ENCODE measurements at places on chromosomes 4 and X.

- DNase-seq = no peak
These were observed 27.7 kb downstream of the PAK3 start for GRCh38 chrX:111123606-111124179.

GRCh38 chr4:126957556-126957955 lies 675.2 kb upstream of the INTU start:
- DNase-seq = peak; percentile 34

- DNase-seq = no peak
These were observed 249.8 kb downstream of the ANTXR2 start for GRCh38 chr4:79823148-79823763.

- DNase-seq = no peak
These were observed 52.5 kb downstream of the COQ2 start for GRCh38 chr4:83232082-83232481.

DNA sequence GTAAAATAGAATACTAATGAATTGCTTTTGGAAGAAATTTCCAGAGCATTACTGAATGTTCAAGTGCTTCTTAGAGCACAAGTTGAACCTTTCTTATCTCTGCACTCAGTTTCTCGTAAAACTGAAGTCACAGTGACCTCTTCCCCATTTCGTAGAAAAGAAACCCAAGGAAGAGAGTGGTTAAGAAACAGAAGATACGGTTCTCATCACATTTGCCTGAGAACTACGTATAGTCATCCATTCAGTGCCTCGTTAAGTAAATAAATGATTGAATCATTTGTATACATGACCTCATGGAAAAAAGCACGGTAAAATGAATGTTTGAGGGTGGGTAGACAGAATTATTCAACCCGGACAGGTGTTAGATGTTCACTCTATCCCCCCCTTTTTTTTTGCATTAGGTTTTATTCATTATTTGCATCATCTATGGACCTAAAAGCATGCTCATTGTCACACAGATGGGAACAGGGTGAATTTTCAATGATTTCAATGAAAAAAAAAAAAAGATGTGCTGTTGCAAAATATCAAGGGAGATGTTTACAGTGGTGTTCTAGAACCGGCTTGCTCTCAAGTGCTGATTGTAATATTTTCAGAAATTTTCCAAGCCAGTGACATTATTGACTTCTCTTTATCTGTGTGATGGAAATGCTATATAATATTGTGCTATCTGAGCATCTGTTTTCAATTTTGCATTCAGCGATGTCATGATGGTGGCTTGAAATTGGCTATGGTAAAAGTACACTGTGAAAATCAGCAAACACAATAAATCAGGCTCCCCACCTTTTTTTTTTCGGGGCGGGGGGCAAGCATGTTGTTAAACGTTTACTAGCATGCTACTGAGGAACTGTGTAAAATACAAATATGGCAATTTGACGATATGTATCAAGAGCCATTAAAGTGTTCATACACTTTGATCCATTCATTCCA lies 4.3 kb downstream of the RHOH start:
- peak; percentile 70 for DNase-seq

DNA sequence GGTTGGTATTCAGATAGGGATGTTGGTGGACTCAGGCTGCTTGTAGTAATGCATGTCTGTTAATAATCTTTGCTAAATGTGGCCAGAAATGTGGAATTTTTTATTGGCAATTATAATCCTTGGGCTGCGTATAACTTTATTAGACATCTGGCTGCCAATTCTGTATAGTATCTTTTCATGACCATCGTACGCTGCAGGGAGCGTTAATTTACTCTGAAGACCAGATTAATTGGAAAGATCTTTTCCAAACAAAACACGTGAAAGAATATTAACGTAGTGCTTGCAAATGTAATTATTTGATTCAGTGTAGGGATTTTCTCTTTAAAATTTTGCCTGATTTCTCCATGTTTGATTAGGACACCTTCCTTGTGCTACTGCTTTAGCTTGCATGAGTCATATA lies 38.8 kb upstream of the FTHL17 start:
- DNase-seq = peak; percentile 24

DNA sequence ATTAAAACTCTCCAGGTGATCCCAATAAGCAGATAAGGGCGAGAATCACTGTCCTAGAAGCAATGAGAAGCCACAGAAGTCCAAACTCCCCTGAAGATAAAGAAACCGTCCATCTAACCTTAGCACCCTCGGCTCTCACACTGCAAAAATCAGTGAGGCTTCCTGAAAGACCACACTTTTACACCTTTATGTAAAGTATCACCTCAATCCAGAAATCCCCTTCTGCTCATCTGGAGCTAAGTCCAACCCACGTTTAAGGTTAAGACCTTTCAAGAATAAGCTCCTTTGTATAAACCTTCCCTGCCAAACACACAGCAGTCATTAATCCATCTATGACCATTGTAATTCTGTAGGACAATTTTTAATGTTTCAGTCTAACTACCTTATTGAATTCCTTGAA lies 41.7 kb downstream of the LIN54 start:
- DNase-seq = no peak

DNA sequence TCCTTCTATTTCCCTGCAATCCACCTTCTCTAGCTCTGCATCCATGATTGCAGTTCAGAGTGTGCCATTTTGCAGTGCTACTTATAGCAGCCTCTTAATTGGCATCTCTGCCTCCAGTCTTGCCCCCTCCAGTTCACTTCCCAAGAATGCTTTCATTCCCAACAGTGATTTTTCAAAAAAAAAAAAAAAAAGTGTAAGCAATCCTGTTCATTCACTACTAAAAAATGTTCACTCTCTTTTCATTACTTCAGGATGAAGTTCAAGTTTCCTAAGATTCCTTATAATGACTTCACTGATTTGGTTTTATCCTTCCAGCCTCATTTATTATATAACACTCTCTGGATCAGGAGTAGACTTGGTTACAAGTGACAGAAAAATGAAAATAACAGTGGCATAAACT lies 124.7 kb upstream of the LNX1 start:
- no peak for DNase-seq

- no peak for DNase-seq
These were observed 204.6 kb downstream of the RTL9 start for GRCh38 chrX:110563282-110563681.

DNA sequence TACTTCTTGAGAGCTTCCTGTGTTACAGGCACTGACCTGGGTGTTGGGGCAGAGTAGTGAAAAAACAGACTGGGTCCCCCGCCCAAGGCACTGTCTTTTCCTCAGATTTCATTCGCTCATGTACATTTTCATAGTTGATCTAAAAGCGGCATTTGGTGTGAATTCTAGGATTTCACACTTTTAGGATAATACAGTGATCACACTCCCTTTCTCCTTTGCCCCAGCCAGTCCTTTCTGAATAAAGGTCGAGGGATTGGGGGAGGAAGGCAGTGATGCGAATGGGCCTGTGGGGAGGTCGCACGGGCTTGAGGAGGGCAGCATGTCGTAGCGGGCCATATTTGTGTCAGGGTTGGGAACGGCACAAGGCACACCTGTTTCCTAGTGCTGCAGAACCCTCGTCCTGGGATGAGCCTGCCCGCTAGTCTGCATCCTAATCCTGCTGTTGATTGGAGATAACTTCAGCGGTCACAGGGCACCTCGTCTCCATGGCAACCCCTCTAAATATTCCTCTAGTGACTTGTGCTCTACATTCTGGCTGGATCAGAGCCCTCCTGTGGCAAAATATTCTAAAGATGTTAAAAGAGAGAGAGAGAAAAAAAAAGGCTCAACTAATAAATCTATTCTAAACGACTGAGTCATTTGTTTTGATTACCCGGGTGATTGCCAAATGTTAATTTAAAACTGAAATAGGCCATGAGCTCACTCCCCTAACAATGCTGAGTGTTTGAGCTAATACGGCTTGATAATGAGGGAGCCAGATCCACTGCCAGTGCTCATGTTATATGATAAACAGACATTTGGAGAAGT lies 21.8 kb downstream of the FHL1 start:
- DNase-seq = peak; percentile 53

GRCh38 chr4:152735396-152735859 lies 44.1 kb downstream of the TIGD4 start:
- peak; percentile 57 for DNase-seq

GRCh38 chr4:15291122-15291521 lies 136.7 kb upstream of the C1QTNF7 start:
- DNase-seq = peak; percentile 39

GRCh38 chr4:105162123-105162796 lies 15.6 kb downstream of the TET2 start:
- no peak for DNase-seq

DNA sequence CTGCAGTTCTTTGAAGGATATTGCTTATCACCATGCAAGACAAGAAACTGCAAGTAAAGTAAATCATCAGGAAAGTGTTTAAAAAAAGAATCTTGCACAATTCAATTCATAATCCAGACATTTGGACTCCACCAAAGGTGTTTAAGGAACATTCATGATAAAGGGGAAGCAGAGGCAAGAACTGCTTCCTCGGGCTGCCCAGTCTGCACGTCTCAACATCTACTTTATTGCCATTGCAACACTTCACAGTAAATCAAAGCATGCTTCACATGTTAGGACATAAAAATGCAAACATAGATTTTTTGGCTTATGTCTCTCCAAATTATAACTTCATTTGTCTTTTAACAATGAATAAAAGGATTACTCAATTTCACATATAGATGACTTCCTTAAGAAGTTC lies 42.5 kb downstream of the MID1 start:
- peak; percentile 79 for DNase-seq

DNA sequence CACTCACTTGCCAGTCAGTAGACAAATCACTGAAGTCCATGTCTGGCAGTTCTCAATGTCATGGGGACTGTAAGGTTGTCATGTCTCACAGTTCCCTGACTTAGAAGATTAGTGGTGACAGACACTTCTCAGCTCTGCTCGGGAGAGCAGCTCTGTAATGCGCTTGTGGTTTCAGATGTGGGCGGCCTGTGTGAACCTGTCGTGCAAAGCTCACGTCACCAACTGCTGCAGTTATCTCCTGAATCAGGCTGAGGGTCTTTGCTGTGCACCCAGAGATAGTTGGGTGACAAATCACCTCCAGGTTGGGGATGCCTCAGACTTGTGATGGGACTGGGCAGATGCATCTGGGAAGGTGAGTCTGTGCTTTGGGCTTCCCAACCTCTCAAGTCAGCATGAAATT lies at the start of gene IL9R:
IL9R (plus strand) TSS at position 261 of the 400 bp plus-strand sequence; CDS start at position 325, 64 bp downstream.
- no peak for DNase-seq

DNA sequence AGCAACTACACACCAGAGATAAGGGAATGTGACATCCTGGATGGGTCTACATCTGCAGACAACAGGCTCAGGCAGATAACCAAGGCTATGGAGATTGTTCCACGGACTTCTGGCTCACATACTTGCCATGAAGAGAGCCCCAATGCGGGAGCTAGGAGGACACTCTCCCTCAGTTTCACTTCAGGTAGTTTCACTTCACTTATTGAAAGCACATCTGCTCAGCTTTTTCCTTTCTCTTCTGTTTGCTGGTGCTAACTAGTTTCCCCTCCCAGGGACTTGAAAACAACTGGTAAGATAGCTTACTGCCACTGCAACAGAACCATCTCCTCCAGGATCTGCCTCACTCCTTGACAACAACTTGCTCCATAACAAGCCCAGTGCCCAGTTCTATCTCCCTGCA lies 1.4 kb upstream of the CT47C1 start:
- DNase-seq = no peak

DNA sequence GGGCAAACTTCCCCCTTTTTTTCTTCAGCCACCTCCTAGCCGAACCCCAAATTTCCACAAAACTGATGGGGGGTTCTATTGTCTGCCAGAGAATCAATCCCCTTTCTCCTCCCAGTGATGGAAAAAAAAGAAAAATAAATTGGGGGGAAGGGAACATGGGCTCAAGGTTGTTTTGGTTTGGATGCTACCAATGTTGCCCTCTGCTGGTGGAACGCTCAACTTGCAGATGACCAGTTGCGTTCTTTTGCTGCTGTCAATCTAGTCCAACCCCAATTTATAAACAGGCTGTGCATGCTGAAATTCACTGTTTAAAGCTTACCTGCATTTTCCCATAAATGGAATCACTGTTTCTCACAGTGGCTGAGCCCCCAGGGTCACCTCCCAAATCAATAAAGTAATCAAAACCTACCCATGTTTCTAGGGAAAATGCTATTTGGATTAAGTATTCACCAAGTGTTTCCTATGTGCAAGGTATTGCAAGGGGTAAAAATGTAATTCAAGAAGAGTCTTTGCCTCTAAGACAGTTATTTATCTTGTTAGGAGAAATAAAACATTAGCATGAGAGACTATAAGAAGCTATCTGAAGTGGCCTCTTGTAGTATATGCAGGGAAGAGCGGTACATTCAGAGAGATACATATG lies 116.7 kb upstream of the TMEM164 start:
- DNase-seq = peak; percentile 45

- no peak for DNase-seq
These were observed 90.9 kb upstream of the BANK1 start for GRCh38 chr4:101699441-101700124.

DNA sequence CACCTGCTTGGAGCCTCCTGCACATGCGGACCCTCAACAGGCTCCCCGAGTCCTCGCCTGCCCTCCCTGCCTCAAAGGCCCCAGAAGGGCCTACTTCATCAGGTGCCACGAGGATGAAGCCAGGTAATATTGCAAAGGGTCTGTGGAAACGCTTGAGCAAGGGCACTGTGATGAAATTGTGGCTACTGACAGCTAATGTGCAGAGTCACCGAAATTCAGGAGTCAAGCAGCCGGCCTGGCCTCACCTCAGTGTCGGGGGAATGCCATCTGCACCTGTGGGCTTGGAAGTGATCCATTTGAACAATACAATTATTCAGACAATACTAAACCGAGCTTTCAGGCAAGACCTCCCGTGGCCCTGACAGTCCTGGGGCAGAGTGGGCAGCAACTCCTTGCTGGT lies 3.1 kb upstream of the FGFR3 start:
- DNase-seq = peak; percentile 71

DNA sequence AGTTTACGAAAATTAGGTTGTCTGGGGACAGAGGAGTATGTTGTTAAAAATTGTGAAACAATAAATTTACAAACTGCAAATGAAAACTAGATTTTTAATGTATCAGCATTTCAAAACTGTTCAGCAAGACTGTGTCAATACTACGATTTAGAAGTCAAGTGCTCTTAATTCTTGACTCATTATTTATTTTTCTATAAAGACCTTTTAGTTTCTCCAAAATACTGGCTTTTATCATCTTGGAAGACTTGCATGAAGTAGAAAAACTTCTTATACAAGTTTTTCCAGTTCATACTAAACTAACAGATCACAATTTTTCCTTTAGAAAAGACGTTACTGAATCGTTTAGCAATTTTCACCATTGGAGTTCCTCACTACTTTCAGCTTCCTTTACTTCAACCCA lies 231.4 kb downstream of the PPP3CA start:
- peak; percentile 36 for DNase-seq

GRCh38 chr4:2672700-2673099 lies 83.4 kb downstream of the TNIP2 start:
- no peak for DNase-seq

DNA sequence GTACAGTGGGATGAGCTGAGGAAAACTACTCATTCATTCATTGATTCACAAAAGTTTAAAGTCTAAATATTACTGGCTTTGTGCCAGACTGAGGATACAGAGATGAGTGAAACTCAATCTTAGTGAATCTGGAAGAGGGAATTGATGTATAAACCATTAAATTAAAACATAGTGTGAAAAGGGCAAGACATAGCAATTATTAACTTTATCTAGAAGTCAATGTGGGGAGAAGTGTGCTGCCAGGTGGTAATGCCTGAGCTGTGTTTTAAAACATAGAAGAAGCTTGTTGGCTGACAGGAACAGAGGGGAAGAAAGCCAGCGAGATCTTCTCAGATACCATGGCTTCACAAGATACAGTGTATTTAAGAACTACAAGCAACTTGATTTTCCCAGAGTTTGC lies 153.4 kb downstream of the BMPR1B start:
- no peak for DNase-seq

All from bronchial epithelial cell (primary cell).